CD8-positive, alpha-beta memory T cell (primary cell): ENCODE measurements at places on chromosomes 3 and 15. TPM values are rescaled to one million over a fixed set of nuclear protein-coding genes. Genes with fewer than 3 reads are reported as not detected.
A peak's percentile ranks its signal among the peaks of the same experiment; 100 is the strongest.

DNA sequence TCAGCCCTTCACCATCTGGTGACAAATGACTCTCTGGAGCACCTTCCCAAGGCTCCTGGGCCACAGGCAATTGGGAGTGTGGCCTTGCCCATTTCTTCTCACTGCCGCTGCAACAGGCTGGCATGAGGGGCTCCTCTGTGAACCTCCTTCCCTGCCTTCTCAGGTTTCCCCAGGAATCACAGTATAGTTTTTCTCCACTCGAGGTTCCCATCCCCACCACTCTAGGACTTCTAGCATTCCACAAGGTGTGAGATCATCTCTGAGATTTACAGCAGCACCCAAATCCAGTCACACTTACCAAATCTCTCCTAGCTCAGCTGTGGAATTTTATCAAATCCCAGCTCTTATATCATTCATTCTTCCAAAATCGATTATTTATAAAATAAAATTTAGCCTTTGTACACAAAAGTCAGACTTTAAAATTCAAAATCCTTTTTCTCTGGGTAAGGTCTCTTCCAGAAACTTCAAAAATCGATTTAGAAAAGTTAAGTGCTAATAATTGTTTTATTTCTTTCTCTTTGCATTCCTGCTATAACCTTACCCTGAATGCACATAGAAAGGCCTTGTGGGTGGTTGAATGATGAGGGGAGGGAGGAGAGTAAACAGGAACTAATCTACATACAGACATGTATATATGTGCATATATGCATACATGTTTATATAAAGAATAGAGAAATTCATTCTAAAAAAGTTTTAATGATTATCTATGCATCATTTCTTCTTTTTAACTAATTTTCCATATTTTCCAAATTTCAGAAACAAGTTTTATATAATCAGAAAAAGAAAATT, 18.9 kb upstream of the ATP13A4 start:
- no peak for DNase-seq

DNA sequence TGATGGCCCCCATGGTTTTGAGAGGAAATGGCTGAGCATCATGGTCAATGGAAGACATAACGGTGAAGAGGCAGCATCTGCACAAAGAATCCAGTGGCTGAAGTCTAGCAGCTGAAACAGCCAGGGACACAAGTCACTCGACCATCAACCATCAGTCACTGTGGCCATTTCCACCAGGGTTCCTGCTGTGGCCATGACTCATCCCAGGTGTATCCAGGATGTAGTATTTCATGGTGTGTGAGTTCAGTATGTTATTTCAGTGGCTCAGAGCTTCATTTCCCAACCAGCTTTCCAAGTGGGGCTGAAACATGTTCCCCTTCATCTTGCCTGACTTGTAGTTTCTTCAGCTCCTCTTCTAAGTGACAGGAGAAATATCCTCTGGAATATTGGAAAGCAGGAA, 47.8 kb upstream of the WNT5A start:
- DNase-seq, result no peak

- no peak for DNase-seq
These were observed 208.4 kb upstream of the ADAMTS9 start for GRCh38 chr3:64895991-64896895.

DNA sequence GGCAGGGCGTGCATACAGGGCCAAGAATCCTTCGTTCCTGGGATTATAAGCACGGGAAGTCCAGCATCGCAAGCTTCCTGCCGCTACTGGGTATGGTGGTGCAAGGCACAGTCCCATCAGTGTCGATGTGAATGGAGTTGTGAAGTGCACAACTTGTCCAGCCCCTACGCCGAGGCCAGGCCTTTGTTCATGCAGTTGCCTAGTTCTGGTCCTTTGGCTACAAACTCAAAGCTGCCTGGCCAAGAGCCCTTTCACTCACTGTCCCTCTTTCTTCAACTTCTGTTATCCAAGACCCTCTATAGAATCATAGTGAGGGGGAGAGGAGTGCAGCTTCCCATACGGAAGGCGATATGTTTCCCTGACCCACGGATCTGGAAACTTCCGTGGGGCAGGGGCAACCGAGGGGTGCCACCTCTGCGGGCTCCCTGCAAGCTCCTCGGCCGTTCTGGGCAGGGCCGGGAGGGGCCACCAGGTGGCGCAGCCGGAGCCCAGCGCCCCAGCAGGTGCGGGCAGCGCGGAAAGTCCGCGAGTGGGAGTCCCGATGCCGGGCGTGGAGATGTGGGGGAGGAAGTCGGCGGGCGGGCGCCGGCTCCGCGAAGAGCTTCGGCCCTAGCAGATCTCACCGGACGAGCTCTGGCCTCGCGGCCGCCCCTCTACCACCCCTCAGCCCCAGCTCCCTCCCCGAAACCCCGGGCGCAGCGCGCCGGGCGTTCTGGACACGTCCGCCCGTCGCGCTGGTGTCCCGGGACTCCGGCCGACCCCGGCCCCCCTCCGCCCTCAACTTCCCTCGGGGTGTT, 693 bp downstream of the RASGRP1 start:
- DNase-seq, result peak; percentile 83

DNA sequence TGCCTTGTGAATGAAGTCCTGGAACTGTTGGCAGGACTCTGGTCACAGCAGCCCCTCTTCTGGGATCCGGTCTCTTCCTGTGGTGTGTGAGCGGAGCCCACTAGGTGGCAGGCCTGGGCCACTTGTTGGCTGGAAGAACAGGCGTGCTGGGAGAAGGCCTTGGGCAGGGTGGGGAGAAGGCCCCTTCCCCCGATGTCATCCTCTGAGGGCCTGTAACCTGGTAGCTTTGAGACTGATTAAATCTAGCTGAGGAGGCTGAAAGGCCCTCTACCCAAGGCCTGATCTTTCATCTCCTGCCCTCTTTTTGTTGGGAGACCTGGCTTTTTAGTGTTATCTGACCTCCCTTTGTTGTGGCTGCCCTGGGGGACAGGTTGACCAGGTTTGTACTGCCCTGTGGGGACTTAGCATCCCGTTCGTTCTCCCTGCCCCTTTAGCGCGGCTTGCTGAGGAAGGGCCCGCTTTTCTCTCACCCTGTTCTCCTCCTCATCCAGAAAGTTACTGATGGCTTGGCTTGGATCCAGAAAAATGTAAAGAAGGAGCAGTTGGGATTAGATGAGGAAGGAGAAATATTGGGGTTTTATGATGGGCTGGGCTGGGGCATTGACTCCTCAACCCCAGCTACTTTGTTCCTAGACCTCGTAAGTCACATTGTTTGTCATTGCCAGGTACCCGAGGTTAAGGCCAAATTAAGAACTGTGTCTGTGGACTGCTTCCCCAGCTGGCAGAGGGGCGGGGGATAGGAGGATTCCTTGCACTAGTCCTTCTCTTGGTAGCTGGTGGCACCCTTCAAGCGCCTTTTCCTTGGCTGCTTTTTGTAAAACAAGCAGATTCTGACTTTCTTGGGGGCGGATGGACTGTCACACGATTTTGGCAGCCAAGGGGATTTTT, 48.5 kb downstream of the CHCHD6 start:
- DNase-seq, result peak; percentile 62

DNA sequence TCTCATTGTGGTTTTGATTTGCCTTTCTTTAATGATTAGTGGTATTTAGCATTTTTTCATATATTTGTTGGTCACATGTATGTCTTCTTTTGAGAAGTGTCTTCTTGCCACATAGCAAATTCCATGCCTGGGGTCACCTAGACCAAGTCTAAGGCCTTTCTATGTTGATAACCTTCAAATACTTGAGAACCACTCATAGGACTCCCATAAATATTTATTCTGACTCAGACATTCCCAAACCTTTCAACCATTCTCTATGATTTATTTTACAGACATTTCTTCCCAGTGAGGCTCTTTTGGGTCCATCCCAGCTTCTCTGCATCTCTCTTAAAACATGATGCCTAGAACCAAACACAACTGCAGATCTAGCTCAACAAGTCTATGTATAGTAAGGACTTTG, 69.2 kb downstream of the ATP8B4 start:
- DNase-seq, result no peak

GRCh38 chr3:171055336-171056178, 29.0 kb upstream of the SLC2A2 start:
- no peak for DNase-seq

GRCh38 chr3:45126730-45127129, 19.4 kb downstream of the CDCP1 start:
- DNase-seq, result no peak

GRCh38 chr3:34176723-34177122, 378.3 kb downstream of the PDCD6IP start:
- DNase-seq, result no peak

DNA sequence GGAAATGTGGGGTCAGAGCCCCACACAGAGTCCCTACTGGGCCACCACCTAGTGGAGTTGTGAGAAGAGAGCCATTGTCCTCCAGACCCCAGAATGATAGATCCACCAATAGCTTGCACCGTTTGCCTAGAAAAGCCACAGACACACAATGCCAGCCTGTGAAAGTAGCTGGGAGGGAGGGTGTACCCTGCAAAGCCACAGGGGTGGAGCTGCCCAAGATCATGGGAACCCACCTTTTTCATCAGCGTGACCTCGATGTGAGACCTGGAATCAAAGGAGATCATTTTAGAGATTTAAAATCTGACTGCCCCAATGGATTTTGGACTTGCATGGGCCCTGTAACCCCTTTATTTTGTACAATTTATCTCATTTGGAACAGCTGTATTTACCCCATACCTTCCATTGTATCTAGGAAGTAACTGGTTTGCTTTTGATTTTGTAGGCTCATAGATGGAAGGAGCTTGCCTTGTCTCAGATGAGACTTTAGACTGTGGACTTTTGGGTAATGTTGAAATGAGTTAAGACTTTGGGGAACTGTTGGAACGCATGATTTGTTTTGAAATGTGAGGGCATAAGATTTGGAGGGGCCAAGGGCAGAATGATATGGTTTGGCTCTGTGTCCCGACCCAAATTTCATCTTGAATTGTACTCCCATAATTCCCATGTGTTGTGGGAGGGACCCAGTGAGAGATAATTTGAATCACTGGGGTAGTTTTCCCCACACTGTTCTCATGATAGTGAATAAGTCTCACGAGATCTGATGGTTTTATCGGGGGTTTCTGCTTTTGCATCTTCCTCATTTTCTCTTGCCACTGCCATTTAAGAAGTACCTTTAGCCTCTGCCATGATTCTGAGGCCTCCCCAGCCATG, 49.0 kb downstream of the CD200 start:
- no peak for DNase-seq

- DNase-seq, result peak; percentile 71
These were observed 24.3 kb downstream of the MTHFS start for GRCh38 chr15:79872358-79873017.

GPR149 gene
- total RNA-seq, result not detected

C3orf20 gene
- total RNA-seq, result 0.07 TPM

ITGA11 gene
- total RNA-seq, result not detected
